Tongue (tissue), 3 donors: ENCODE measurements at places on chromosomes 16 and 17. TPM values are rescaled to one million over a fixed set of nuclear protein-coding genes. Genes with fewer than 3 reads are reported as not detected.

GRCh38 chr17:40558300-40558889, 6.9 kb downstream of the CCR7 start:
- DNase-seq, result peak; percentile 46

SOX15 gene
- 9.6 TPM for total RNA-seq

DNA sequence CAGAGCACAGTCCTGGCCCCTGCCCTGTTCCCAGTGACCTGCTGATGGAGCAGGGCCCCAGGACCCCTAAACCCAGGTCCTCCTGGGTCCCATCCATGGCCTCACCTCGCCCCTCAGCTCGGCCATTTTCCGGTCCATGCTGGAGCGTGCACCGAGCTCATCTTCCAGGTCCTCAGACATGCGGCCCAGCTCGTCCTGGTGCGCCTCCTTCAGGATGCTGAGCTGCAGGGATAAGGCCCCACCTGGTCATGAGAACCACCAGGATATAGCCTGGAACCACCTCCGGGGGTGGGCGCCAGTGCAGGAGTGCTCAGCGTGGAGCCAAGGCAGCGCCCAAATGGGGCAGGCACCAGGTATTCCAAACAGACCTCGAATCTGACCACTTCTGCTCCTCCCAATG, 17.9 kb downstream of the CCDC102A start:
- no peak for DNase-seq

- DNase-seq, result no peak
Observed at GRCh38 chr17:69111794-69112193, 29.9 kb downstream of the ABCA6 start.

GRCh38 chr17:60941028-60941427, 263.4 kb downstream of the BCAS3 start:
- peak; percentile 55 for DNase-seq

DNA sequence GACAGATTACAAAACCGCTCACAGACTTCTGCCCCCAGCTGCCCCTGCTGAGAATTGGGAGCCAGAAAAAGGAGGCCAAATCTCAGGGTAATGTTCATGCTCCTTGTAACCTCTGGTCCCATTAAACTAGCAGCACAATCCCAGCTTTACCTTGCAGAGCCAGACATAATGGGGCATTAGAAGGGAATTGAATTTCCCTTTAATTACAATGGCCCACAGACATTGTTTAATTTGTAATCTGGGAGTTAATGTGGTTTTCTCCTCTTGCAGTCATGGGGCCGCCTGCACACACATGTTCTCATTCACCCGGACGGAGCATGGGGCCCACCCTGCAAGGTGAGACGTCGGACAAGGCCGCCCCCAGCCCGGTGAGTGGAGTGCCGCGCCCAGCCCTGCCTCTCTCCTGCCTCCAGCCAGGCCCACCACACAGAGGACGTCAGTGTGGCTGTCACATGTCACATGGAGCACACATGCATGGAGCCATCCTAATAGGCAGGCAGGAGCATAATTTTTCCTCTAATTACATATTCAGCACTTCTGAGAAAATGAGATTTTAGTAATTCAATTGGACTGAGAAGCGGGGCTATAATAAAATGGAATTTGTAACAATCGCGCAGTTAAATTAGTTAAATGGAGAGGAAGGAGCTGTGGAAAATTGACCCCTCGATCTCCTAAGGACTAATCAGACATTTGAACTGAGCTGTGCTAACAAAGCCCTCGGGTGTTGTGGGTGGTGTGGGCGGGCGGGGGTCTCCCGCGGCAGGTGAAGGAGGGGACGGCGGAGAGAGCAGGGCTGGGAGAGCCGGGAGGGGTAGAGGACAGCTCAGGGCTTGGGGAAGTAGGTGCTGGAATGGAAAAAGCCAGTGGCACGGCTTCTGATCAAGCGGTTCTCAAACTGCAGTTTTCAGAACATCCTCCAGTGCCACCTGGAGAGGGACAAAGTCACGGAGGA, 87.7 kb downstream of the ENGASE start:
- DNase-seq, result peak; percentile 38

GRCh38 chr17:40550608-40551007, 14.7 kb downstream of the CCR7 start:
- DNase-seq, result no peak

MPP3 gene
- total RNA-seq, result 6.8 TPM

DNA sequence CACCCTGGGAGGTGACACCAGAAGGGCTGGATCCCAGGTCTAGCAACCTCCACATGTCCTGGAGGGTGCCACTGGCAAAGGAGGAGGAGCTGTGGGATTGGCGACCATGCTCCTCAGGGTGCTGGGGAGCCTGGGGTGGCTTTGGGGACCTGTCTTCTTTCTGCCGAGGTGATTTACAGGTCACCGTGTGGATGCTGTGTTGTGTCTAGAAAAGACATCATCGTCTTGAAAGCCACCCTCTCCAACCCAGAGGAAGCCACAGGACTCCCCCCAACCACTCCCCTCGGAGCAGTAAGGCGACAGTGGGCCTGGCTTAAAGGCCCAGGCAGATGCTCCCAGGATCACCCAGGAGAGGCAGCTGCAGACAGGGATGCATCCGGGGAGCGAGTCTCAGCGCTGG, 29.7 kb upstream of the FASN start:
- DNase-seq, result no peak

C1QTNF8 gene
- total RNA-seq, result not detected

GRCh38 chr17:31916491-31917064, 15.1 kb upstream of the UTP6 start:
- peak; percentile 14 for DNase-seq

USP43 gene
- 1.0 TPM for total RNA-seq

- DNase-seq, result no peak
Observed at GRCh38 chr17:14095631-14096030, 26.3 kb downstream of the COX10 start.

DNA sequence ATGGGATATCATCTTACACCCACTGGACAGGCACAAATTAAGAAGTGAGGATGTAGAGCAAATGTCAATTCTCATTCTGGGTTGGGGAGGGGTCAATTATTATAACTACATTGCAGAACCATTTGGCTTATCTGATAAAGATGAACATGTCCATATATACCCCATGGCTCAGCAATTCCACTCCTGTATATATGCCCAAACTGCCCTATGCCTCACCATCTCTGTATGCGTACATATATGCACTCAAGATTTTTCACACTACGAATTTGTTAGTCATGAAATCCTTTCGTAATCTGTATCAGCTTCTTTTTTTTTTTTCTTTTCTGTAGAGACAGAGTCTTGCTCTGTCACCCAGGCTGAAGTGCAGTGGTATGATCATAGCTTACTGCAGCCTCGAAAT, 20.8 kb upstream of the CNEP1R1 start:
- no peak for DNase-seq

GRCh38 chr17:66983414-66984021, 19.0 kb downstream of the CACNG4 start:
- no peak for DNase-seq

PIMREG gene
- 12.3 TPM for total RNA-seq

- no peak for DNase-seq
Observed at GRCh38 chr16:8756755-8757154, 40.7 kb downstream of the TMEM186 start.

KRT38 gene
- not detected for total RNA-seq

DNA sequence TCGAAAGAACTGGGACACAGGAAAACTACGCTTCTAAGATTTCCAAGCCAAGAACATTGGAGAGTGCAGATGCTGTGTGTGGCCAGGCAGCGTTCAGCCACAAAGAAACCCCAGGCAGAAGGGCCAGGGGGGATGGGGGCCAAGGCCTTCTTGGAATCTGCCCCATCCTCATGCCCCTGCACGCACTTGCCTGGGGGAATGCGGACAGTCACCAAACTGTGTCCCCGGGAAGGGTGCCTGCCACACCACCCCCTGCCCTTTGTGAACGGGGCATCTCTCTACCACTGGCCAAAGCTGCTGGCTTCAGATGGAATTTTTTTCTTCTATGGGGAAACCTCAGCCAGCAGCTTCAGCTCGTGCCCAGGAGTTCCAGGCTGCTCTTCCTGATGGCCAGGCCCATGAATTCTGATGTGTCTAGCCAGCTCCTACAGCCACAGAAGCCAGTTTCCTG, 32.0 kb upstream of the DNAH17 start:
- no peak for DNase-seq

MPP2 gene
- total RNA-seq, result 4.6 TPM

GRCh38 chr17:8806926-8807550, 7.9 kb upstream of the MFSD6L start:
- no peak for DNase-seq

GRCh38 chr17:36545465-36546417, 1.0 kb downstream of the GGNBP2 start:
- peak; percentile 98 for DNase-seq

GRCh38 chr17:50370052-50370451, 2.9 kb downstream of the MRPL27 start:
- DNase-seq, result no peak

TBC1D26 gene
- total RNA-seq, result not detected

CSH2 gene
- total RNA-seq, result not detected

GRCh38 chr16:56101480-56101879, 89.8 kb upstream of the GNAO1 start:
- no peak for DNase-seq

GPR139 gene
- total RNA-seq, result not detected

CCDC200 gene
- not detected for total RNA-seq

HOXB7 gene
- total RNA-seq, result 0.51 TPM

DNA sequence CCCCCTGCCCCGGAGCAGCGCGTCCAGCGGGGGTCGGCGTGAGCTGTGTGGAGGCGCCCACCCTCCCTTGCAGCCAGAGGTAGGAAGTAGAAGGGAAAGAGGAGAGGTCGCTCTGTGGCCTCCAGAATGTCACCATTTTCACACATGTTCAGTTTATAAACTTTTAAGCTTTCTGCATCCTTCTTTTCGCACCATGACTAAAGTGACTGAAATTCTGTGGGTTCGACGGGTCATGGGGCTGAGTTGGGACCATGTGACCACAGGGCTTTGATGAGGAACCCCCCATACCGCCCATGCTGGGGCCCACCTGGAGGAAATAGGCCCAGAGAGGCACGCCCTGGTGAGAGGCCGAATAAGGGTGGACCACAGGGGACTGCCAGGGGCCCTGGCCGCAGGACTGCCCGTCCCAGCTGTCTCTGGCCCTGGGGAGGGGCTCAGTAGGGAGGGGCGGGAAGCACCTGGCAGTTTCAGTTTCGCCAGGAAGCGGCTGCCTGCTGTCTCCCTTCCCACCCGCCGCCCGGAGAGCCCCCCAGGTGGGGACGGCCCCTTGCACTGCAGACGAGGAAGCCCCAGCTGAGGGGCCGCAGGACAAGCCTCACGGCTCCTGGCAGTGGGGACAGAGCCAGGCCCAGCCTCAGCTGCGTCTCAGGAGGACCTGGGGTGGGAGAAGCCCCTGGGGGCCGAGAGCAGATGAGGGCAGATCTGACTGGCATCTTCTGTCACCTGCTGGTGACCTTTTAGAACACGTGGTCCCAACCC, 9.0 kb downstream of the CBFA2T3 start:
- peak; percentile 19 for DNase-seq

- no peak for DNase-seq
Observed at GRCh38 chr17:34302636-34303035, 16.6 kb upstream of the CCL8 start.

- no peak for DNase-seq
Observed at GRCh38 chr16:69089091-69089910, 16.2 kb upstream of the HAS3 start.

HLF gene
- 14.3 TPM for total RNA-seq

- DNase-seq, result peak; percentile 31
Observed at GRCh38 chr16:27689711-27690110, 139.8 kb downstream of the KATNIP start.

DNA sequence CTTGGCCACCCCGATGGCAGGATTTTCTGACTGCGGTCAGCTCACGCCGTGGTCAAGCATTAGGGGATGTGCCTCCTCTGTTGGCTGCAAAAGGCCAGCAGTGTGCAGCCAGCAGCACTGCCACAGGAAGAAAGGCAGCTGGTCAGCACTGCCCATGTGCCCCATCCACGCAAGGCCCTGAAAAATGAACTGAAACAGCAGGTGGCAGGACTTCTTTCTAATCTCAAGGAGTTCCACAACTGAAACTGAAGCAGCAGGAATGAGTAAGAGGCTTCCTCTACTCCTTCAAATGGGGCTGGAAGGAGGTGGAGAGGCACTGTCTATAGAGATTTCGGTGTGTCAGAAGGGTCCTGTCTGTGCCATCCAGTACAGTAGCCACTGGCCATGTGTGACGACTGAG, 3.2 kb downstream of the ZNF500 start:
- no peak for DNase-seq
